ENCODE measurements at places on chromosomes 2 and 18. TPM values are rescaled to one million over a fixed set of nuclear protein-coding genes. Genes with fewer than 3 reads are reported as not detected.

Gene RGPD4
- not detected for polyA plus RNA-seq

GRCh38 chr2:231600619-231601355 is 8.1 kb downstream of the TEX44 start:
- DNase-seq: no peak

DNA sequence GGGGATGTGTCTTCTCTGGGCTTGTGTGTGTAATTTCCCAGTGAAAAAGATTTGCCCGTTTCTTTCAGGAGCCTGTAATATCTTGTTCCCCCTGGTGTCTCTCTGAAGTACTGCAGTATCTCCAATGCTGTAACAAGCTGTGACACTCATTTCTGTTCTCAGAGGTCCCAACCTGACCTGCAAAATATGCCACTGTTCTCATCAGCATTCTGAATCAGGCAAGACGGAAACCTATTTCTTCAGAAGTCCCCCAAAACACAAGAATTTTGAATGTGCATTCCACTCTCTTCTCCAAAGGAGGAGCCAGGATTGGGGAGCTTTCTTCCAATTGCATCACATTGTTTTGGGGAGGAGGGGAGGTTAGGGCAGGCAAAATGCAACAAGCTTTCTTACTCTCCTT is 77.0 kb upstream of the CNGA3 start:
- no peak for DNase-seq

DNA sequence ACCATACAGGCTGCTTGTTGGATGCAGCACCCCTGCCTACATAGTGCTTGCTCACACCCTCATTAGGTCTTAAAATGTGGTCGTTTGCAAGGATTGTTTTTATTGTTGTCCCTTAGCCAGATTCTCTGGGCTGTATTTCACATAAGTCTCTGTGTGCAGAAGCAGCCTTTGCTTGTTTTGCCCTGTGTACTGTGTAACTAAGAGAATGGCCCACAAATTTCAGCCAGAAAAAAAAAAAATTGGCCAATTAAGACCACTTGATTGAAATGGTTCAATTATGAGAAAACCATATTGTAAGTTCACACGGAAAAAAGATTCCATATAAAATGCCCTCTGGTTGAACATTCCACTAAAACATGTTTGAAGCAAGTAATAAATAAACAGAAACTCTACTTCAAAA is 377.1 kb upstream of the SOX11 start:
- DNase-seq: no peak

DNA sequence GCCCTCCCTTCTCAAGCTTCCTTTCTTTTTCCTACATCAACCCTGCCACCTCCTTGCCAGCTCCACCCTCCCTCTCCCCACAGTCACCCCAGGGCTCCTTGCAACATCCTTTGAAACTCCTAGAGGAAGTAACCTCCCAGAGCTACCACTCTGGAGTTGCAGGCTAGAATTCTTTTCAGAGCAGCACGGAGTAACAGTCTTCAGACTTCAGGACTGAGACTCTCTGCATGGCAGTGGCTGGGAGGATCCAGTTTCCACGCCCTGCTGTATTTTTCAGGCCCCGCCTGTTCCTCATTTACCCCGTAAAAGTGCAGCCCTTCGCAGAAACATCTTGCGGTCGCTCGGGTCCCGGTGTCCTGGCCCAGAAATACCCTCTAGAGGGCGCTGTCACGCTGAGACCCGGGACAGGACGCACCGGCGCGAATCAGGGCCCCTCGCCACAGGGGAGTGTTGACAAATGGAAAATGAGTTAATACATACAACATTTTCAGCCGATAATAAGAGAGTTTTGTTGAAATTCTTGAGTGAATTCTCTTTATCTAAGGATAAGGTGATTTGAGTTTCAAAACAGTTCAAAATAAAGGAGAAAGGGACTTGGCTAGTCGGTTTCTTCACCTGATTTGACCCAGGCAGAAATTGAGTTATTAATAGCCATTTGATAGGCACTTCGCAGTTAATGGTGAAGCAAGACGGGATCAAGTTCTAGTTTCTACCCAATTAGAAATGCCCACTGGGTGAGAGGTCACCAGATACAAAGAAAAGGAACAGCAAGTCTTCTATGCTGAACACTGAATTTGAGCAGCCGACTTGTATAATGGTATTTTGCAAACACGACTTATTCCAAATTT is 18.5 kb upstream of the NTSR2 start:
- DNase-seq: peak; percentile 87

Gene CDCA7
- 2.5 TPM for polyA plus RNA-seq

- DNase-seq: no peak
These were observed 33.9 kb downstream of the FN1 start for GRCh38 chr2:215401896-215402379.

DNA sequence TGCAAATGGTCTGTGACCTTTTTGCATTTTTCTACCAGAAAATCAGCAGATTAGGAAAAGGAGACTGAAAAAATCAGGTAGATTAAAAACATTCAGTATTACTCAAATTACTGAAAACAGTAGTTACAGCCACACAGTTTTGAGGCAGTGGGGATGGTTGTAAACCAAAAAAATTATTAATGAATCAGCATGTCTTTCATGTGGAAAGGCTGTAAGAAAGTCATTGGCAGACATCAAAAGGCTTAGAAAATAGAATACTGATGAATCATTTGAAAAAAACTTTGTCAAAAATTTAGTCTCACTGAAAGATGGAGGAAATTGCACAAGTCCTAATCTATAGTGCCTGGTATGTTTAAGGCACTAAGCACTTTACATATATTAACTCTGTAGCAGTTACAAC is 133.9 kb upstream of the GCFC2 start:
- no peak for DNase-seq

DNA sequence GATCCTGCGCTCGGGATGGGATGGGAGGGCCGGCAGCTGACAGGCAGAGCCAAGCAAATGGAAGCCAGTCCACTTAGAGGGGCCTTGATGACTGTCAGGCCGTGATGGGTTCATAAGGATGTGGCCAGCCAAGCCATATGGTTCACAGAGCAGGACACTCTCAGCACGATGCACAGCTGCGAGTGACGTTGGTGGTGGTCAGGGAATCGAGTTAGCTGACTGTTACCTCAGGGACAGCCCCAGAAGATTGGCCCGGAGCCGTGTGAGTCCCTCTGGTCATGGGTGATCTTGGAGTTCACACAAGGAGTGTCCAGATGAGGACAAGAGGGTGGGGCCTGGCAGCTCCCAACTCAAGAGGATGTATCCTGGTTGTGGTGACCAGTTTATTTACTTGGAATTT is 70.2 kb downstream of the TPGS2 start:
- DNase-seq: no peak

Gene REG3G
- polyA plus RNA-seq: 0.08 TPM

GRCh38 chr2:211812587-211812986 is 726.0 kb downstream of the ERBB4 start:
- DNase-seq: no peak

- DNase-seq: no peak
These were observed 863.2 kb downstream of the SUCLG1 start for GRCh38 chr2:83595926-83596325.

Gene CFAP65
- not detected for polyA plus RNA-seq

Gene IL36B
- not detected for polyA plus RNA-seq

DNA sequence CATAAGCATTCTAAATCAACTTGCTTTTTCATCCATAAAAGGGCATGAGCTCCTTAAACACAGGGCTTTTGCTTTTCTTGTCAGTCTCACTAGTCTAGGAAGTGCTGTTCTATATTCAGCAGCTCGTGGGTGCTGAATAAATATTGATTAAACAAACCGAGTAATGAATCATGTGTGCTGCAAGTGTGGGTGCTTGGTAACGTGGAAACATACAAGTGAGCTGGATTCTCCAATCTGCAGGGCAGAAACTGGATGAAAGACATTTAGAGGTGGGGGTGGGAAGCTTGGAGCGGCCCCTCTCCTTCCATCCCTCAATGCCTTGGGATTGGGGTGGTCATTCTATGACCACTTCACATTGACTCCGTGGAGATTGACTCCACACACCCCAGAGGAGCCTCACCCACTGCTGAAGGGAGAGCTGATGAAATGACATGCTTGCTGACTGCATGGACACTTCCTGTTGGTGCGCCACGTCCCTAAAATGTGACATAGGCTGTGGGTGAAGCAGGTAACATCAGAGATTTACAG is 114.6 kb downstream of the DOCK10 start:
- no peak for DNase-seq

Gene SERPINE2
- polyA plus RNA-seq: 264 TPM

Gene GRB14
- 45.6 TPM for polyA plus RNA-seq

DNA sequence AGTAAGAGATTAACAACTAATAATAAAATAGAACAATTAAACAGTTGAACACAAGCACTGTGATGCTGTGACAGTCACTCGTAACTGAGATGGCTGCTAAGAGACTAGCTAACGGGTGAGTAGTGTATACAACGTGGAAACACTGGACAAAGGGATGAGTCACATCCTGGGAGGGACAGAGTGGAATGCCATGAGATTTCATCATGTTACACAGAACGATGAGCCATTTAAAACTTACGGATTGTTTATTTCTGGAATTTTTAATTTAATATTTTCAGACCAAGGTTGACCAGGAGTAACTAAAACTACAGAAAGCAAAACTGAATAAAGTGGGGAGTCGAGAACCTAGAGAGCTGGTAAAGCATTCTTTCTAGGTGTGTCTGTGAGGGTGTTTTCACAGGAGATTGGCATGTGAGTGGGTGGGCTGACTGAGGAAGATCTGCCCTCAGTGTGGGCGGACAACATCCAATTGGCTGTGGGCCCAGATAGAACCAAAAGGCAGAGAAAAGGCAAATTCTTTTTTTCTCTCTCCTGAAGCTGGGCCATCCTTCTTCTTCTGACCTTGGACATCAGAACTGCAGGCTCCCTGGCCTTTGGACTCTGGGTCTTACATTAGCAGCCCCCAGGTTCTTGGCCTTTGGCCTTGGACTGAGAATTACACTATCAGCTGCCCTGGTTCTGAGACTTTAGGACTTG is 14.6 kb downstream of the TMSB10 start:
- peak; percentile 72 for DNase-seq

DNA sequence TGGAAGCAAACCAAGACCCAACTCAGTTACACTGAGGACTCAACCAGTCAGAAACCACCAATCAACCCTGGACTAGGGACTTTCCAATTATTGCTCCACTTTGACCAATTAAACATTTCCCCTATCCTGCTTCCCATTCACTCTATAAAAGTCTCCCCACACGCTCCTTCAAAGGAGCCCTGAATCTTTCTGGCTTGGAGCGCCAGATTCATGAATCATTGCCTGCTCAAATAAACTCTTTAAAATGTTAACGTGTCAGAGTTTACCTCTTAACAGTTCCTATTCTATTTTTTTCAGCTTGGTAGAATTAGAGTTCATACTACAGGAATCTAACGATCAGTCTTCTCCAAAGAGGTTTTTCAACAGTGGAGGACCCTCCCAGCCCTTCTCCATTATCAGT is 20.7 kb upstream of the SULT1C2 start:
- DNase-seq: no peak

Gene ANTXR1
- polyA plus RNA-seq: 105 TPM

- no peak for DNase-seq
These were observed 49.7 kb downstream of the CDH2 start for GRCh38 chr18:28127228-28127627.

GRCh38 chr2:17160594-17160993 is 357.6 kb downstream of the RAD51AP2 start:
- no peak for DNase-seq

DNA sequence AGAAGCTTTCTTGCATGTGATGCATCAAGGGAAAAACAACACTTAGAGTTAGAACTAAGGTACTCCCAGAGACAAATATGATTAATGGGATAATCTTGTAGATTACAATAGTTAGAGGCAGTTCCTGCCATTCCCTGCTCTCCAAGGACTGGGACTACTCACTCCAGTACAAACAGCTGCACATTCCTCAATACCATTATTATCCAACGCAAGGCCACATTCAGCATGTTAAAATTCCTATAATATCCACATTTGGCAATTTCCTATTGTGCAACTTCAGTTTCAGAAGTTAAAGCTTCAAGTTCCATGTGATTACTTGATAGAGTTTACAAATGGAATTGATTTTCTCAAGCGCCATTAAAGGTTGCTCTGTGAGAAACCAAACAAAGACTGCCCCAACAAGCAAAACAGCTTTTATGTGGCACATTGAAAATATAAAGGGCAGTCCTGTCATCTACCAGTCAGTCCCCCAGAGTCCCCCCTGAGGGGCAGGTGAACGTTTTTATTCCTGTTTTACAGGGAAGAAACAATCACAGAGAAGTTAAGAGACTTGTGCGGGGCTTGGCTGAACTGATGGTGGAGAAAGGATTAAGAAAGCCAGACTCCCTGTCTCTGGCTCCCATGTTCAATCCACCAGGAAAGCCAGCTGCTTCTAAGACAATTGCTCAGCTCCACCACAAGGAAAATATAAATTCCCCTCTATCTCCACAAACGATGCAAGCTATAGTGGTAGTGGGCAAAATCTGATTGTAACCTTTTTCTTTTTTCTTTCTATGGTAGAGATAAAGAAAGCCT is 72.6 kb downstream of the TXNL1 start:
- DNase-seq: no peak

DNA sequence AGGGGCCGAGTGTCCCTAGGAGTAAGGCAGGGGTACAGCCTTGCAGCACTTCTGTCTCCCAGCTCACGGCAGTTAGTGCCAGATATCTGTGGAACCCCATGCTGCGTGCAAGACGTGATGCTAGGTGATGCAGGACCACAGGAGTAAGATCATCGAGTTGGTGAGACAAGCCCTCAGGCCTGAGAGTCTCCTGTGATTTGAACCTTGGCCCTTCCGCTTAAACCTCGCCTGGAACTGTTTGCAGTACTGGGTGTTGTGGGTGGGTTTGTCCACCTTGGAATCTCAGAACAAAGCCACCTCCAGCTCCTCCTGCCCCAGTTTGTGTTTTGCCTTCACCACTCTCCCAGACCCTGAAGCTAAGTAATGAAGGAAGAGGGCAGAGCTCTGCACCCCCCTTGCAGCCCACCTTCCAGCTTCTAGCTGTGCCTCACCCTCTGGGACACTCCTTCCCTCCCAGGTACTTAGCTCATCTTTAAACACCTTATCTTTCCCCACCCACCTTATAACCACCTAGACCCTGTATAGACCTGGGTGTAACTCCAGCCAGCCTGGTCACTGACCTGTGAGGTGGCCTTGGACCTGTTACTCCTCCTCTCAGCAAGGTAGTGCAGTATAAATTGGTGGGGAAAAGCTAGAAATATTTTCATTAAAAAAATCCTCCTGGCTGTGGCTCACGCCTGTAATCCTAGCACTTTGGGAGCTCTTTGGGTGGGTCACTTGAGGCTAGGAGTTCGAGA is 6.6 kb downstream of the CNNM4 start:
- no peak for DNase-seq

Gene POTEJ
- not detected for polyA plus RNA-seq
